ENCODE measurements at places on chromosomes 6 and 20.

GRCh38 chr20:54195483-54196472, 12.1 kb upstream of the PFDN4 start:
- DNase-seq, result no peak

DNA sequence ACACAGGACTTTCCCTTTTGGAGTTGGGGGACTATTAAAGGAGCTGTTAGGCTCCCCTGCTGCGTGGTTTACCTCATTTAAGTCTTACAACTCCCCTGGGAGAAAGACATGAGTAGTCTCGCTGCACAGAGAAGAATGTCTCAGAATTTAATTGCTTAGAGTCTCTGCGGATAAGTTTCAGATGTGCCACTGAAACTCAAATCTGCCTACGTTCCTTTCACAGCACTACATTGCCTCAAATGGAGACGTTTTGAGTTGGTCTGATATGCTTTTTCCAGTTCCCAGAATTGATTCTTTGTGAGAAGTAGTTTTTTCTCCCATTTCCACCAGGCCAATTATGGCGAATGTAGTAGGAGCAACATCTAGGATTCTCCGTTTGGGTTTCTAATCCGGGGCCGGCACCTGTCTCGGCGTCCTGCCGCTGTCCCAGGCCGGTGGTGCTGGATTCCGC, 532 bp upstream of the SLC35F1 start:
- DNase-seq, result no peak

- no peak for DNase-seq
Observed at GRCh38 chr6:123030282-123030681, 34.2 kb downstream of the CLVS2 start.

- no peak for DNase-seq
Observed at GRCh38 chr6:126372626-126373025, 32.7 kb downstream of the CENPW start.

- no peak for DNase-seq
Observed at GRCh38 chr6:32614366-32615081, 22.7 kb upstream of the HLA-DQA1 start.

All from GDM1 (cell line).